ENCODE measurements at places on chromosomes 13 and 19.

GRCh38 chr19:2529473-2529918 lies 53.6 kb downstream of the GADD45B start:
- no peak for DNase-seq

DNA sequence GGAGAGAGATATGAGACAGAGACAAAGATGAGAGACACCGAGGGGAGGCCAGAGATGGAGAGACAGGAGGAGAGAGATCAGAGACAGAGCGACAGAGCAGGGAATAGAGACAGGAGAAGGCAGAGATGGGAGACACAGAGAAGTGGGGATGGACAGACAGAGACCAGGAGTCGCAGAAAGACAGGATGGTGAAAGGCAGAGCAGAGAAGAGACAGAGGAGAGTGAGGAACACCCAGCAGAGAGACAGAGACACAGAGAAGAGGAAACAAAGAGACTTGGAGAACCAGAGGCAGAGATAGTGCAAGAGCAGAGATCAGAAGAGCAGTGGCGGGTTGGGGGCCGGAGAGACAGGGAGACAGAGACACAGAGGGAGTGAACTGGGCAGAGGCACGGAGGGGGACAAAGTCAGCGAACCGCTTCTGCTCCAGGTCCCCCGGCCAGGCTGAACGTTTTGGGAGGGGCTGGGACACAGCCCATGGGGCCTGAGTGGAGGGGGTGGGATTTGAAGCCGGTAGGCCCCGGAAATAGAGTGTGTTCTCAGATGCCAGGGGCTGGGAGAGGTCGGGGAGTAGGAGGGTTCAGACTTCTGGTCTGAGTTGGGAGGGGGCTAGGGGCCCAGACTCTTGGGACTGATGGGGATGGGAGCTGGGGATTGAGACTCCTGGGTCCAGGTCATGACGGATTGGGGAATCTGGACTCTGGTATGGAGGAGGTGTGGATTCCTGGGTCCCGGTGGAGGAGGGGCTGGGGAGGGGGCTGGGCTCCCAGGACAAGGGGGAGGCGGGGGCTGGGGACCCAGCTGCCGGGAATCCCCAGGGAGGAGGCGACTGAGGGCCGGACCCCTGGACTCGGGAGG lies 654 bp downstream of the ZNF579 start:
- no peak for DNase-seq

DNA sequence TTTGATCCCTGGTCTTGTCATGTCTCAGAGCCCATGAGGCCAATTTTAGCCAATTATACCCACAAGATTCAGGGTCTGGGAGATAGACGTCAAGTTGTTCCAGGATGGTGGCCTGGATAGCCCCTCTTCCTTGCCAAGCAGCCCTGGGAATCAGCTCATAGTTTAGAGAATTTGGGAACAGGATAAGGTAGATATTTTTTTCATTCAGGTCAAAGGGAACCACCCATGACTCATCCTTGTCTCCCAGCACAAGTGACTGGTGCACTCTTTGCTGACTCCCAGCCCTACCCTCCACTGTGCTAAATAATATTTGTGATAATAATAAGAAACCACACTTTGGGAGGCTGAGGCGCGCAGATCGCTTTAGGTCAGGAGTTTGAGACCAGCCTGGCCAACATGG lies 17.1 kb upstream of the S1PR4 start:
- DNase-seq, result no peak

DNA sequence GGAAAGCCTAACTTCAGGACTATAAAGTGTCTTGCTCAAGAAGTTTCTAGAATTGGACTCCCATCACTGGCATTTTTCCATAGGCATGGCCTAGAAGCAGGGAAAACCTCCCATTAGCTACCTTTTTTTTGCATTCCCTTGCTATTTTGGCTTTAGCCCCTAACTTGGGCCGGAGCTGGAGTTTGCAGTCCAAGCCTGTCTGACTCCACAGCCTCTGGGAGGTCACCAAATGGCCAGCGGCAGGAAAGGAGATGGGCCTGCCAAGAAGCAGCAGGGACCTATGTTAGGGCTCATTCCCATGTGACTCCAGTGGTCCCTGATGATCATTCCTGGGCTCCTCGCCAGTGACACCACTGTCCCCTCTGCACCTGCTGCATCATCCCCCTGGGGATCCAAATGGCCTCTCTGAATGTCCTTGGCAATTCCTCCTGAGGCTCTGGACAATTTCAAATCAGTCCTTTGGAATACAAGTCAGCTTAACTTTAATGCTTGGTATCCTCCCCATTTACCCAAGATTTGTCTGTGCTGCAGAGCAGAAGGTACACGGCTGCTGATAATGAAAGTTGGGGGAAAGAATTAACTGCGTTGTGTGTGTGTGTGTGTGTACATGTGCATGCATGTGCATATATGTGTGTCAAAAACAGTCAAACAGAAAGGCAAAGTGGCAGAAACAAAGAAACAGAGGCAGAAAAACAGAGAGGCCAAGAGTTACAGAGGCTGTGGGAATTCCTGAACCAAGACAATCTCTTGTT lies 69.8 kb upstream of the SERP2 start:
- DNase-seq, result no peak

GRCh38 chr13:94664889-94665288 lies 47.5 kb downstream of the SOX21 start:
- DNase-seq, result no peak

DNA sequence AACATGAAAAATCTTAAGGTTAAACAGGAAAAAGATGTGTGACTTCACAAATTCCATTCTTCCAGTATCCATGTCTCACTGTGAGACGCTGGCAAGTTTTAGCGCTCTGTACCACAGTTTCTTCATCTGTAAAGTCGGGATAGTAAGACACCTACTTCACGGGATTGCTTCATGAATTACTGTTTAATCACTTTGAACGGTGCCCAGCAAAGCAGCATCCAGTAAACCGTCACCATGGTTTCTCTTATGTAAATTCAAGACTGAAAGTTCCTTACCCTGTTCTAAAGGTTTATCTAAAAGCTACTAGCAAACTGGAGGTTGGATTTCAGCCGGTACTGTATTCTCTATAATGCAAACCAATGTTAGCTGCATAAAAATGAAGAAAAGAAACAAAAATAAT lies 53.5 kb downstream of the KATNAL1 start:
- no peak for DNase-seq

GRCh38 chr13:113776231-113777125 lies 17.5 kb downstream of the TMEM255B start:
- no peak for DNase-seq

DNA sequence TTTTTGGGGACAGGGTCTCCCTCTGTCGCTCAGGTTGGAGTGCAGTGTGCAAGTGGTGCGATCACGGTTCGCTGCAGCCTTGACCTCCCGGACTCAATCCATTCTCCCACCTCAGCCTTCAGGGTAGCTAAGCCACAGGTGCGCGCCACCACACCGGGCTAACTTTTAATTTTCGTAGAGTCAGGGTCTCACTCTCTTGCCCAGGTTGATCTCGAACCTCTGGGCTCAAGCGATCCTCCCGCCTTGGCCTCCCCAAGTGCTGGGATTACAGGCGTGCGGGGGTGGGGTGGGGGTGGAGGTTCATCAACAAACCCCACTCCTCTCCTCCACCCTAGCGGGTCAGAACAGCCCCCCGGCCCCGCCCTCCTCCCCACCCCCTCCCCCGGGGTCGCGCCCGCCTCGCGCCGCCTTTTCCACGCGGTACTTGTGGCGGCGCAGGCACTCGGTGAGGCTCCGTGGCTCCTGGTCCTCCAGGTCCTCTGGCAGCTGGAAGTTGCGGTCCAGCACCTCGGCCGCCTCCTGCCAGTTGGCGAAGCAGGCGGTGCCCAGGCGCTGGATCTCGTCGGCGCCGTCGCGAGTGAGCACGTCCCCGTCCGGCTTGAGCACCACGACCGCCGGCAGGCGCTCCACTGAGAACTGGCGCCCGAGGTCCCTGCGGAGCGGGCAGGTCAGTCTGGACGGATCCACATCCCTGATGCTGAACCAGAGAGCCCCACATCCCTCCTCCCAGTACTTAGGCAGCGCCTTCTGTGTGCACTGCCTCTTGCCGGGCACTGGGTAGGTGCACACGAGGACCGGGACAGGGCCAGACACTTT lies 5.2 kb downstream of the NXNL1 start:
- DNase-seq, result no peak

DNA sequence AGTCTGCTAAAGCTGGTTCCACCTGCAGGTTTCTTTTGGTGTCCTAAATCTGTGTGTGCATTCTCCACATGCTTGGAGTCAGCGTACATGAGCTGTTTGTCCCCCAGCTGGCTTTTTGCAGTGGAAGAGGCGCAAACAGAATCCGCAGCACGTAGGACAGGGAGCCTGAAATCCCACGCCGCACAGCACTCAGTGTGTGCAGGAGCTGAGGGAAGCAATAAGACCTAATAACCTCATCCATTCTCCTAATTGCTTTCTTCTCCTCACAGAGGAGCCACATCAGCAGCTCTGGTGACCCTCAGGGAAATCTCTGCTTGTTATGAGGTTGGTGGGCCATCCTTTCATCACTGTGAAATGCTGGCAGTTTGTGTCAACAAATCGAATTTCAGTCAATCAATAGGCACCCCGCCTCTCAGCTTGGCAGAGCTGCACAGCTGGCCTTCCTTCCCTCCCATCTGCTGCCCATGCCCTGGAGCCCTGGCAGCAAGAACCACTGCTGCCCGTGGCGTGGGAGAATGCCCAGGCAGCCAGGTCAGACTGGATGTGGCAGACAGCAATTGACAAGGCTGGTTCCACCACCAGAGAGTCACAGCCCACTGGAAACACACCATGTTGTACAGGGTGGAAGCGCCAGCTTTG lies 136.7 kb downstream of the ZDHHC20 start:
- DNase-seq, result no peak

GRCh38 chr13:112742583-112742982 lies 52.7 kb downstream of the ATP11A start:
- no peak for DNase-seq

GRCh38 chr19:31110336-31110735 lies 238.9 kb downstream of the TSHZ3 start:
- no peak for DNase-seq

DNA sequence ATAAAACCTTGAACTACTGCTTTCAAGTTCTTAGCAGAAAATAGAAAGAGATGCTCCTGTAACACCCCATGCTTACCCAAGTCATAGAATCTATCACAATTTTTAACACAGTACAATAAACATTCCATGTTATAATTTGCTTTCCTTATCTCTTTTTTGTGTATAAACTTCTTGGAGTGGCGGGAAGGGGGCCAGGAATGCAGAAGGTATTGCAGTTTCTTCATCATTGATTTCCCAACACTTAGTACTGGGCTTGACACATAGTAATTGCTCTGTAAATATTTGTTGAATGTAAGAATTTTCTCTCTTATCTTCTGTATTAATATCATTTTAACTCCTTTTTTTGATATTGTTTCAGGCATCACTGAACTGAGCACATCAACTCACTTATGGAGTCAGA lies 535.8 kb downstream of the KCTD12 start:
- no peak for DNase-seq

DNA sequence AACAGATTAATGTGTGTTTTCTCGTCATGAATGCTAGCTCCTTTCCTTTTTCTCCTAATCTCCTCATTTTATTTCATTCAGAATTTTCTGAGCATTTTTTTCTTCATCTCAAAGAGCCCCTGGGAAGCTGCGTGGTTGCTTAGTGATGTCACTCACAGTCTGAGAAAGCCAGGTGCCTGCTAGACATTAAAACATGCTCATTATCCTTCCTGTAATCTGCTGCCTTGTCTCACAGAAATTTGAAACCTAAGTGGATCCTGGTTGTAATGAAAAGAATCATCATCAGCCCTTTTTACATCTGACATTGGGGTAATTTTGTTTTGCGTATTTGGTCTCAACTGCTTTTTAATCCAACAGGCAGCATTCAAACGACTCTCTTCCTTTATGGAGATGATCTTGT lies 108.2 kb upstream of the RNF113B start:
- no peak for DNase-seq

- DNase-seq, result no peak
Observed at GRCh38 chr19:17519967-17520366, 8.5 kb downstream of the PGLS start.

- DNase-seq, result no peak
Observed at GRCh38 chr19:11233073-11233472, 6.3 kb upstream of the ANGPTL8 start.

GRCh38 chr13:43751624-43752023 lies 35.1 kb downstream of the ENOX1 start:
- no peak for DNase-seq

GRCh38 chr13:38204556-38204955 lies 145.1 kb upstream of the UFM1 start:
- DNase-seq, result no peak

DNA sequence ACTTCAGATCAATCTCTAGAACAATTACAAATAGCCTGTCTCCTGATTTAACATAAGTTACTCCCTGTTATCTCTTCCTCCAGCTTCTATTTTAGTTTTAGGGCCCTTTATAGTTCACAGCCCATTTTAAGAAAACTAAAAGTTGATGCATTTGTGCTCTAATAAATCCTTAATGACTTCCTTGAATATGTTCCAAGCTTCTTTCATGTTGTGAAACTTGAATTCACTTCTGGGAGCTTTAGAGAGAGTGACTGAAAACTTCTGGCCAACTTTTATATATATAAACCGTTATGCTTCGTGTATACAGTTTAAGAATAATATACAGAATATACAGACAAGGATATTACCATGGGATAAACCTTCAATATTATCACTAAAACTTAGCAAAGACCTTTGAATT lies 366.8 kb downstream of the TBC1D4 start:
- DNase-seq, result no peak

GRCh38 chr13:31765138-31765785 lies 25.9 kb downstream of the RXFP2 start:
- no peak for DNase-seq

DNA sequence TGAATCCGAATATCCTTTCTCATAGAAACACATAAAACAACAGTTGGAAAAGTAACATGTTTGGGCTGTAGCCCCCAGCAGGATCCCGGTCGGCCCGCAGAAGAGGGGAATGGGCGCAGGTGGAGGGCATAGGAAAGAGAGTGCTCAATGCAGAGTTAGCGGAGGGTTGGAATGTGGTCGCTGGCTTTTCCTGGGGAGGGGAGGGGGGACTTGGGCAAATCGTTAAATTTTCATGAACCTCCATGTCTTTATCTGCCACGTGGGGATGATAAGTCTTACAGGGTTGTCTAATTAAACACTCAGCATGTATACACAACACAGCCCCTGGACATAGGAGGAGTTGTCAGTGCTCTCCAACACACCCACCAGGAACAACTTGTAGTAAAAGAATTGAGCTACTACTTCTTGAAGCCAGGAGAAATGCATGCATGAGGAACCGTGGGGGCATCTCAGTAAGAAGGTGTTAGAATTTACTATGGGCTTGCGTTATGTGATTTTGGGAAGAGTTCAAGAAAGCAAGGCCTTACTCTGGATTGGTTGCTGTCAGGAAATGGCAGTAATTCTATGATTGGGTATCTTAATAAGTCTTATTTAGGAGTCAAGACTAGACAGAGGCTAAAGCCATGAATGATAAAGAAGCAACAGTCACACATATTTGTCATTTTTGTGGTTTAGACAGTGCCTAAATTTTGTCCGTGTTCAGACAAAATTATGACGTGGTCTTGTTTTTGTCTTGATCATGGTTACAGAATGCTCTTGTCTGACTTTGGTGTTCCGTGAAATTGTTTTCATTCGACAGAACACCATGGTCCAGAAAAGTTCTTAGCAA lies 671 bp upstream of the SLC46A3 start:
- no peak for DNase-seq
